ENCODE measurements at places on chromosomes 4 and X. TPM values are rescaled to one million over a fixed set of nuclear protein-coding genes. Genes with fewer than 3 reads are reported as not detected.

Gene GAGE12H
- not detected for total RNA-seq

Gene ANKRD37
- total RNA-seq: 14.4 TPM

Gene SLC9A6
- 23.6 TPM for total RNA-seq

GRCh38 chr4:81905971-81906370, 434.3 kb upstream of the RASGEF1B start:
- no peak for DNase-seq
